Renal pelvis (tissue), 12 donors: ENCODE measurements at places on chromosomes 7 and 10. TPM values are rescaled to one million over a fixed set of nuclear protein-coding genes. Genes with fewer than 3 reads are reported as not detected.

SEPTIN7 gene
- 376 TPM for polyA plus RNA-seq

ARHGEF35 gene
- polyA plus RNA-seq = 18.4 TPM

HERPUD2 gene
- 42.6 TPM for polyA plus RNA-seq

C10orf105 gene
- polyA plus RNA-seq = 0.26 TPM

RTKN2 gene
- 12.1 TPM for polyA plus RNA-seq

THSD7A gene
- polyA plus RNA-seq = 82.9 TPM

BBS9 gene
- 17.5 TPM for polyA plus RNA-seq

SPAM1 gene
- not detected for polyA plus RNA-seq

LRIT1 gene
- not detected for polyA plus RNA-seq

PDK4 gene
- polyA plus RNA-seq = 17.6 TPM

MMP21 gene
- polyA plus RNA-seq = 0.74 TPM

ABCC2 gene
- polyA plus RNA-seq = 9.2 TPM

DHX32 gene
- polyA plus RNA-seq = 22.1 TPM

TMEM139 gene
- 62.3 TPM for polyA plus RNA-seq

SFRP5 gene
- 0.09 TPM for polyA plus RNA-seq

TMEM270 gene
- polyA plus RNA-seq = not detected

ZNF736 gene
- polyA plus RNA-seq = 16.1 TPM

SLC26A5 gene
- 0.09 TPM for polyA plus RNA-seq

LIPF gene
- 0.35 TPM for polyA plus RNA-seq

HYAL4 gene
- polyA plus RNA-seq = 0.10 TPM
